ENCODE measurements at places on chromosomes 16 and 17.
A peak's percentile ranks its signal among the peaks of the same experiment; 100 is the strongest.

GRCh38 chr17:32854207-32854606 lies 22.7 kb downstream of the MYO1D start:
- no peak for DNase-seq

DNA sequence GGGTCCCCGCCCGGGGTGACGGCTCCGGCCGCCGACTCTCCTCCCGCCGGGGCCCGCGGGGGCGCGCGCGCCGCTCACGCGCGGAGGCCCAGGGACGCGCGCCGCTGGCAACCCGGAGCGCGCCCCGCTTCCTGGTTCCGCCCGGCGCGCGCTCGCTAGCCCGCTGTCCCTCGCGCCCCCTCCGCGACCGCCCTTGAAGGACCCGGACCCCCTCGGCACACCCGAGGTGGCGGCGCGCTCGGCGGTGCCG lies at the start of gene STAT5B:
Gene STAT5B (minus strand): TSS at position 33 of the 250 bp plus-strand sequence. CDS start 44,264 bp downstream, outside the sequence.
- peak; percentile 59 for DNase-seq

DNA sequence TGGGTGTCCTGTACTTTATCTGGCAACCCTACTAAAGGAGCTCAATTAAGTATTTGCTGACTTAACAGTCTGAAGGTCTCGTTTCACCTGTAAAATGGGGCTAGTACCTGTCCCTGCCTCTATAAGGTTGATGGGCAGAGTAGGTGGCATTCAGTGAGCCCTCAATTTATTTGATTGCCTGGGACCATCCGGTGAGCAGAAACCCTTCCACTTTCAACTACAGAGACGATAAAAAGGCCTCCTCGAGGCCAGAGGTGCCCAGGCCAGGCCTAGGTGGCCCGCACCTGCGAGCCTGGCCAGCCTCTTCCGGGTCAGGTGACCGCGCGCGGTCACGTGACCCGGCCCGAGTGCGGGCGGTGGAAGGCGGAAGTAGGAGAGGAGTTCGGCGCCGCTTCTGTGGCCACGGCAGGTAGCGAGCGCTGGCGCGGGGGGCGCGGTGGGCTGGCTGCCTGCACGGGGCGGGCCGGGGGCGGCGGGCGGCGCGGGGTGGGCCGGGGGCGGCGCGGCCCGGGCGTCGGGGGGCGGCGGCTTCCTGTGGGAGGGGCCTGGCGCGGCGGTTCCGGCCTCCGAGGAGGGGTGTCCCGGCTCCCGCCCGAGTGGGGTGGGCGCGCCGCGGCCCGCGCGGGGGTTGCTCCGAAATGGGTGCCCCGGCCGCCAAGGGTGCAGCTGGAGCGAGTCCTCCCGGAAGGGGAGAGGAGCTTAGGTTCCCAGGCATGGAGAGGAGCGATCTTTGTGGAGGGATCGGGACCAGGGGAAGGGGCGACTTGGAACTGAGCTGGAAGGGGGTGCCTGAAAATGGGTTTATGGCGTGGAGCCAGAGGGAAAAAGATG lies at the start of gene WWP2:
Gene WWP2 (plus strand): TSS at position 350 of the 831 bp plus-strand sequence. CDS start 24,679 bp downstream, outside the sequence.
- peak; percentile 76 for DNase-seq

- no peak for DNase-seq
These were observed 1725.0 kb downstream of the TP53TG3F start for GRCh38 chr16:35184356-35184870.

DNA sequence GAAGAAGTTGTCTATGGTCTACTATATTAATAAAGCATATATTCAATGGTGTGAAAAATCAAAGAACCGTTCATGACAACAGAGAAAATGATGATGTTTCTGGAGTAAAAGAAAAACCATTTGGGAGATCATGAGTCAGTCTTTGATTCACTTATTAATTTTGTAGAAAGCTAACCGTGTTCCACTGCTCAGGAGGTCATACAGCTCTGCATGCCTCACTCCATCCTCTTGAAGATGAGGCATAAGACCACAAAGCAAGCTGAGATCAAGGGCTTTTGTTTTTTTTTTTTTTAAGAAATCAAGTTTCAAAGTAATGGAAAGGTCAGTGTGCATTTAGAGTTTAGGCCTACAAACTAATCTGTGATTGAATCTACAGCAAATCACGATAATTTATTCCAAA lies 206.4 kb downstream of the CEP112 start:
- no peak for DNase-seq

DNA sequence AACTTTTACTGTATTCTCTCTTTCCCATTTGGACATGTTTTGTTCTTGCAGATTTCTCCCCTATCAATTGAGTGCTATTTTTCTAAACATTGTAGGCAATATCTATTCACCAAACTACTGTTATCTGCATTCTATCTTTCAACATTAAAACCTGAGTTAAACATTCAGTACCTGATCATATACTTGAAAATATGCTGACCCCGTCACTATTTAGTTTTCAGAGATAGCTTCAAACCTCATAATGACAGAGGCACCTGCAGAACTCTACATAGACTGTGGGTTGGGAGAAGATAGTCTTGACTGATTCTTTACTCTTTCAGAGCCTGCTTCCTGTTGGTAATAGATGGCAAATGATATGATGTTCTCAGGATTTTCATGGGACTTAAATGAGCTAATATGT lies 965.7 kb upstream of the GOT2 start:
- DNase-seq = no peak

GRCh38 chr17:1727876-1728630 lies 3.5 kb downstream of the WDR81 start:
- no peak for DNase-seq

DNA sequence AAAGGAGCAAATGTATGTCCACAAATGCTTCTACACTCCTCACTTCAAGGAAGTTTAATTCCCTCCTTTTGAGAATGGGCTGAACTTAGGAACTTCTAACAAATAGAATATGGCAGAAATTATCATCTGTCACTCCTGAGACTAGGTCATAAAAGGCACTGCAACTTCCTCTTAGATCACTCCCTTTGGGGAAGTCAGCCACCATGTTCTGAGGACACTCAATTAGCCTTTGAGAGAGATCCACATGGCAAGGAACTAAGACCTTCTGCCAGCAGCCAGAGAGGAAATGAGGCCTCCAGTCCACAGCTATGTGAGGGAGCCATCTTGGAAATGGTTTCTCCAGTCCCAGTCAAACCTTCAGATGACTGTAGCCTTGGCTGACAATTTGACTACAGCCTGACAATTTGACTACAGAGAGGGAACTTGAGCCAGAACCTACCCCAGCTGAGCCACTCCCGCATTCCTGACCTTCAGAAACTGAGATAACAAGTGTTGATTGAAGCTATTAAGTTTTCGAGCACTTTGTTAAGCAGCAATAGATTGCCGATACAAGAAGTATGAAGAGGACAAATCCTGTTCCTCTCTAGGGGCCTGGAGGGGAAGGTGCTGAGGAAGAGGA lies 113.4 kb upstream of the SEC14L1 start:
- no peak for DNase-seq

DNA sequence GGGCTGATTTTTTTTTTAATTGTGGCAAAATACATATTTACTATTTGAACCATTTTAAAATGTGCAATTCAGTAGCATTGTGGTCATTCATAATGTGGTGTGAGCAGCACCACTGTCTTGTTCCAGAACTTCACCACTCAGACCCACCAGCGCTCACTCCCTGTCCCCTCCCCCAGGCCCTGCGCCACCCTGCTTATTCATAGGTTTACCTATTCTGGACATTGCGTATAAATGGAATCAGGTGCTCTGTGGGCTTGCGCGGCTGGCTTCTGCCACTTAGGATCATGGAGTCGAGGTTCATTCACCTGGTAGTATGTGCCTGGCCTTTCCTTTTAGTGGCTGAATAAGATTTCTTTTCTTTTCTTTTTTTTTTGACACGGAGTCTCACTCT lies 59.4 kb downstream of the NT5M start:
- DNase-seq = no peak

- no peak for DNase-seq
These were observed 2.9 kb upstream of the SIRT7 start for GRCh38 chr17:81920612-81921536.

DNA sequence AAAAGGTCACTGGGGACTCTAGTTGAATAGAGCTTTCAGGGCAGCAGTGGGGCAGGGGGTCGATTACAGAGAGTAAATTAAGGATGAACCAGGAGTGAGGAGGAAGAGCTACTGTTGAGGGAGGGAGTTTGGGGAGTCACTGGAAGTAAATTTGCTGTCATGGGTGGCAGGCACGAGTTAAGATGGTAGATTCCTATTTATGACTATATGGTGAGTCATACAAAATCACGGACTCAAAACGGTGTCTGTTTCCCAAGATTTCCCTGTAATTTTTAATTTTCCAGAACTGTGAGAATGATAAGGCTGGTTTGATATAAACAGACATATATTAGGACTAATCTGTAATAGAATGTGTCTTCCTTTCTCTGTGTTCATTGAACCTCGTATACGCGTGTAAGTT lies 287.6 kb upstream of the GOT2 start:
- DNase-seq = no peak

DNA sequence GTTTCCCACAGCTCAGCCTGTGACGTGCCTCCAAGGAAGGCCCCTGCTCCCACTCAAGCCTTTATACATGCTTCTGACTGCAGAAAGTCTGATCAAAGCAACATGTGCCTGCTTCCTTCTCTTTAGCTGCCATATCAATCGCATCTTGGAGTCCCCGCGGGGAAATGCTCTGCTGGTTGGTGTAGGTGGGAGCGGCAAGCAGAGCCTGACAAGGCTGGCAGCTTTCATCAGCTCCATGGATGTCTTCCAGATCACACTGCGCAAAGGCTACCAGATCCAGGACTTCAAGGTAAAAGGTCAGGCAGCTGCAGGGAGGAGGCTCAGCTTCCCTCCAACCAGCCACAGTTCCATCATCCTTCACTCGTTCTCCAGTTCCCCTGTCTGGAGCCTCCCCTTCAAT lies 189.7 kb downstream of the ZNF18 start:
- no peak for DNase-seq

DNA sequence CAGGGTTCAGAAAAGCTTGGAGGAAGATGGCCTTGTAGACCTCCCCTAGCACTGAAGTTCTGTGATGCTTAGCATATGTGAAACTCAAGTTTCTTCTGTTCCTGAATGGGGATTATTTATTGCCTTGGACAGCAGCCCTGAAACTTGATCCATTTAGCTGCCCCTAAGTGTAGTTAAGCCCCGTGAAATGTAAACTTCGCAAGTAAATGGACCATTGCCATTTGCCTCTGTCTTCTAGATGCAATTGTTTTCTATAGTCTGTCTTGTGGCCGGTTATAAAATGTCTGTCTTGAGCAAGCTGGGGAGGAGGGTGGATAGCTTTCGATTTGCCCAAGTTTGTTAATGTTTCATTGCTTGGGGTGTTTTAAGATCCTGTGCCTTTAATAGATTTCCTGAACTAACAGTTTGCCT lies 261.8 kb downstream of the CDH13 start:
- no peak for DNase-seq

GRCh38 chr17:9284884-9285283 lies 263.6 kb downstream of the NTN1 start:
- no peak for DNase-seq

DNA sequence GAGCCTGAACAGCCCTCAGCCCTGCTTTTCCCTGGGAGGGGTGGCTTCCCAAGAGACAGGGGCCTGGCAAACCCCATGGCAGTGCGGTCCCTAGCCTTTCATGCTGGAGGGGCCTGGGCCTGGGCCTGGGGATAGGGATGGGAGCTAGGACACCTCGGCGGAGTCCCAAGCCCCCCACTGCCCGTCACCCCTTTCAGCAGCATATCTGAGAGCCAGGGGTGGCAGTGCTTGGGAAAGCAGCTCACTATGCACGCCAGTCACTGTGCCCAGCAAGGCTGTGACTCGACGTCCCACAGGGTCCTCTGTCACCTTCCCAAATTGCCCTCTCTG lies 612 bp upstream of the SLC47A2 start:
- DNase-seq = no peak

DNA sequence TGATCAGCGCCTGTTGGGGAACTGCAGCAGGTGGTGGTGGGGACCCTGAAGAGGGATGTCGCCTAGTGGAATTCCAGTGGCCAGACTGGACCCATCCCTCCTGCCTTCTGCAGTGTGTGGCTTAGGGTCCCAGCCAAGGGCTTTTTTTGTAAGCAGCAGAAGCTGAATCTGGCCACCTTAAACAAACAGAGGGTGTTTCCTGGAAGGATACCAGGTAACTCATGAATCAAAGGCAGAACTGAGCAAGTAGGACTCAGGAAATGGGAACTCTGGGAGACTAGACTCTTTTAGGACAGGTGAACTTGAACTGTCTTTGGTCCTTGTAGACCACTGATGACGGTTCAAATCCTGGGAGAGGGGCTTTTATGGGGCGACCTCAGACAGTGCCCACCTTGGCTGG lies 124.0 kb downstream of the ABCC6 start:
- no peak for DNase-seq

- DNase-seq = no peak
These were observed 190.3 kb upstream of the MAF start for GRCh38 chr16:79790854-79791253.

GRCh38 chr16:21186326-21186691 lies 25.1 kb downstream of the ZP2 start:
- DNase-seq = no peak

- DNase-seq = no peak
These were observed 3.3 kb downstream of the HNF1B start for GRCh38 chr17:37741341-37742115.

GRCh38 chr16:88956546-88957432 lies 20.2 kb downstream of the CBFA2T3 start:
- DNase-seq = no peak

DNA sequence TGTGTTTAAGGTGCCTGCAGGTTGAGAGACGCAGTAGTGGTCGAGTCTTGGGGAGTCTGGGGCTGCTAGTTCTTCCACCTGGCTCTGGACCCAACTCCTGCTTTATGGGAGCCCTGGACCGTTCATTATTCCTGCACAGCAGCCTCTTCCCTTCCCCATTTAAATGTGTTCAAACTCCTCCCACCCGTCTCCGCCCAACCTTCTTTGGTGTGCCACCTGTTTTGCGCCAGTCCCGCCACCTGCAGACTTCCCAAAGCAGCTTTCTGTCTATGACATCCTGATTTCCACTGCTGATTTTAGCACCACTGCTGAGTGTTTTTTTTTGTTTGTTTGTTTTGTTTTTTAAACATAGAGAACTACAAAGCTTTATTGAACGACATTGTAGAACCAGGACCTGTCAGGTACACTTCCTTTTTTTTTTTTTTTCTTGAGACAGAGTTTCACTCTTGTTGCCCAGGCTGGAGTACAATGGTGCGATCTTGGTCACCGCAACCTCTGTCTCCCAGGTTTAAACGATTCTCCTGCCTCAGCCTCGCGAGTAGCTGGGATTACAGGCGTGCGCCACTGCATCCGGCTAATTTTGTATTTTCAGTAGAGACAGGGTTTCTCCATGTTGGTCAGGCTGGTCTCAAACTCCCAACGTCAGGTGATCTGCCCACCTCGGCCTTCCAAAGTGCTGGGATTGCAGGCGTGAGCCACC lies 12.8 kb downstream of the ADORA2B start:
- DNase-seq = no peak

GRCh38 chr16:51049678-51050376 lies 101.2 kb downstream of the SALL1 start:
- DNase-seq = no peak
